Activated T-helper 17 cell treated with anti-CD3 and anti-CD28 coated beads, Interleukin-2, amount 50 U/mL, for 72 hours (primary cell): ENCODE measurements at places on chromosomes 6 and 20.
A peak's percentile ranks its signal among the peaks of the same experiment; 100 is the strongest.

GRCh38 chr6:105880030-105880492 is 206.1 kb upstream of the PRDM1 start:
- ATAC-seq = peak; percentile 92

DNA sequence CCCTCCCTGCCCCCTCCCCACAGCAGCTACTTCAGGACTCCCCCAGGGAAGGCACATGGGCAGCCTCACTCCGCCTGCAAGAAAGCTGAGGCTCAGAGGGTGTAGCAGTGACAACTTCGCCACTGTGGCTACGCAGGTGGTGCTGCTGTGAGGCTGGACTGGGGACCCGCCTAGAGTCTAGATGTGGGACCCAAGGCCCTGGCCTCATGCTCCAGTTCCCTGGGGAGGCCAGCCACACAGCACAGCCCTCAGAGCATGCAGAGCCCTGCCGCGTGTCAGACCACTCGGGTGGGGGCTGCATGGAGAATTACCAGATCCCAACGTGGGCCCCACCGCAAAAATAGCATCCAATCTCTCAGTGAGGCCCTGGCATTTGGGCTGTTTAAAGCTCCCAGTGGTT is 30.8 kb upstream of the VSTM2L start:
- no peak for ATAC-seq

DNA sequence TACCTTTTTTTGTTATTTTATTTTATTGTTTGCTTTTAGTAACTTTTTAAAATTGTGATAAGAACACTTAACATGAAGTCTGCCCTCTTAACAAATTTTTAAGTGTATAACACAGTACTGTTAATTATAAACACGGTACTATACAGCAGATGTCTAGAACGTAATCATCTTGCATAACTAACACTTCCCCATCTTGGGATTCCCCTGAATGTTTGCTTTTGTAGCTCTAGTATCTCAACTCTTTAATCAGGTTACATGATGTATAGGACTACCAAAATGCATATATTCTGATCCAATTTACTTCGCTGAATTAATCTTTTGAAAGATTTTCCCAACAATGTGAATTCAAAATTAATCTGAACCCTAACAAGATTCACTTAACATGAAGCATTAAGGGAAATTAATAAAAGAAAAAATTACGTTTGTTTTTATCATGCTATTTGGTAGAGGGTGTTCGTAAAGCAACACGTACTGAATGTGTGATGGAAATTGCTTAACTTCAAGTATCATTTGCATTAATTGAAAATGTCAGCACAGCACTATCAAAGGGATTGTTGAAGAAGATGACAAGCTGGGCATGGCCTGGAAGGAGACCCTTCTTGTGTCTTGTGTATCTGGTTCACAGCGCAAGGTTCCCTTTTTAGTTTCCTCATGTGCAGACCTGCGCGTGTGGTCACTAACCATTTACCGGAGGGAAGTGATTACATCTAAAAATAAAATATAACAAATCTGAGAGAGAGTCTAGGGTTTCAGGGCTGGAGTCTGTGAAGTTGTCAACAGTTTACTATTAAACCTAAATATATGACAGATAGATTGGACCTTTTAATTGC is 15.2 kb downstream of the COL19A1 start:
- ATAC-seq = no peak

GRCh38 chr6:3324262-3324942 is 65.7 kb downstream of the PSMG4 start:
- peak; percentile 97 for ATAC-seq

DNA sequence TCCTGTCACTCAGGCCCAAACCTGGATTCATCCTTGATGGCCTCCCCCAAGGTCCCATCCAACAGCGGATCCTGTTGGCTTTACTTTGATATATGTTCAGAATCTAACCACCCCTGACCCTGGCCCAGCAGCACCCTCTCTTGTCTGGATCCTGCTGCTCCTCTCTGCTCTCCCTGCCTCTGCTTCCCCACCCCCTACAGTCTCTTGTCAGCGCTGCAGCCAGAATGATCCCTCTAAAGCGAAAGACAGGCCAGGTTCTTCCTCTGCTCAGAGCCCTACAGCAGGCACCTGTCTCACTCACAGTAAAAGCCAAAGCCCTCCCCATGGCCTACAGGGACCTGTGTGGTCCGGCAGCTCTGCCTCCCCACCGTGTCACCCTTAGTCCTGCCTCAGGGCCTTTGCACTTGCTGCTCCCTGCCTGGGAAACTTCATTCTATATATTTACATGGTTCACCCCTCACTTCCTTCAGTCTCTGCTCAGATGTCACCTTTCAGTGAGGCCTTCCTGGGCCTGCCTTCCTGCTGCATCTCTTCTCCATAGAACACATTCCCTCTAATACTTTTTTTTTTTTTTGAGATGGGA is 37.4 kb upstream of the KCNB1 start:
- ATAC-seq = no peak

DNA sequence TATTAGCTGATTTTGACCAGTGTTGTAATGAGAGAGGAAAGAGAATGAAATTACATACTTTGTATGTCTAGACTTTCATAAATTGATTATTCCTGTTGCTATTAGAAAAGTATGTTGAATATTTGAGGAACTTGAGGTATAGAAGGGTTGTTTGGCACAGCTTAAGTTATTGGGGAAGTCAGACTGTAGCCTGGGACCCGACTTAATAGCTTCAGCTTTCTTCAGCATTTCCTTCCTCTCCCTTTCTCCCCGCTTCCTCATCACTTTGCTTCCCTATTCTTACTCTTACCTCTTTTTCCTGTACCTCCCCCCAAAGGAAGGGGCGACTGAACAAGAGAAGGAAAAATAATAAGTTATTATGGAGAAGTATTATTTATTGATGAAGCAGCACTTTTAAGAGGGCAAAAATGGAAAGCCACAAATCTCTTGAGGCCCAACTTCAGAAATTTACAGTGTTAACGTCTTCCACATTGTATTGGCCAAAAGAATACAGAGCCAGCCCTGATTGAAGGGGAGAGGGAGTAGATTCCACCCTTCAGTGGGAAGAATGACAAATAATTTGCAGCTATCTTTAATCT is 7.4 kb downstream of the SENP6 start:
- no peak for ATAC-seq

GRCh38 chr6:6331946-6332601 is 11.6 kb upstream of the F13A1 start:
- no peak for ATAC-seq

- no peak for ATAC-seq
These were observed 39.7 kb upstream of the HDDC2 start for GRCh38 chr6:125341460-125341859.
